ENCODE measurements at places on chromosomes 1 and 21.

DNA sequence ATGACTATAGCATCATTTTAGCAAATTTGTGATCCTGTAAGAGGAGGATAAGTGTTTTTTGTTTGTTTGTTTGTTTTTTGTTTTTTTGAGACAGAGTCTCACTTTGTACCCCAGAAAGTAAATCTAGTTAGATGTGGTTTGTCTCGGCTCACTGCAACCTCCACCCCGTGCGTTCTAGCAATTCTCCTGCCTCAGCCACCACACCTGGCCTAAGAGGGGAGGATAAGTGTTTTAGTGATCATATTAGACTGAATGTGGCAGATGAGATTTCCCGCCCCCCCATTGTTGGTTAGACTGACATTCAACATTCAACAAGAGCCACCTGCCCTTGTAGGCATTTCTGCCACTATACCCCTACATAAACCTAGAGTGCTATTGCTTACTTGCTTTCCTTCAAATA lies 98.5 kb downstream of the OSBPL9 start:
- no peak for DNase-seq

DNA sequence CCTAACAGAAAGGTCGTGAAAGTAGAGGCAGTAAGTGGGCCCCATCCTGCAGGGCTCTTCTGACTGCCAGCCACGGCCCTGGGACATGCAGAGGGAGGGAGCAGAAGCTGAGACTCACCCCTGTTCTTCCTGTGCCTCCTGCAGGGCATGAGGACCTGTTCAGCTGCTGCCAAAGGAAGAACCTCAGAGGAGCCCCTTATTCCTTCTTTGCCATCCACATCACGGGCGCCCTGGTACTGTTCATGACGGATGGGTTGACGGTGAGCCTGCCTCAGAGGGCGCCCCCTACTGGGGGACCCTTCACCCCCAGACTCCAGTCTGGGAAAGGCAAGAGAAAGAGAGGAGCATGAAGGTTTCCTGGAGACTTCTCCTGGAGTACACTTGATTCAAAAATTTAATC lies 47.1 kb downstream of the ELK4 start:
- DNase-seq, result no peak

DNA sequence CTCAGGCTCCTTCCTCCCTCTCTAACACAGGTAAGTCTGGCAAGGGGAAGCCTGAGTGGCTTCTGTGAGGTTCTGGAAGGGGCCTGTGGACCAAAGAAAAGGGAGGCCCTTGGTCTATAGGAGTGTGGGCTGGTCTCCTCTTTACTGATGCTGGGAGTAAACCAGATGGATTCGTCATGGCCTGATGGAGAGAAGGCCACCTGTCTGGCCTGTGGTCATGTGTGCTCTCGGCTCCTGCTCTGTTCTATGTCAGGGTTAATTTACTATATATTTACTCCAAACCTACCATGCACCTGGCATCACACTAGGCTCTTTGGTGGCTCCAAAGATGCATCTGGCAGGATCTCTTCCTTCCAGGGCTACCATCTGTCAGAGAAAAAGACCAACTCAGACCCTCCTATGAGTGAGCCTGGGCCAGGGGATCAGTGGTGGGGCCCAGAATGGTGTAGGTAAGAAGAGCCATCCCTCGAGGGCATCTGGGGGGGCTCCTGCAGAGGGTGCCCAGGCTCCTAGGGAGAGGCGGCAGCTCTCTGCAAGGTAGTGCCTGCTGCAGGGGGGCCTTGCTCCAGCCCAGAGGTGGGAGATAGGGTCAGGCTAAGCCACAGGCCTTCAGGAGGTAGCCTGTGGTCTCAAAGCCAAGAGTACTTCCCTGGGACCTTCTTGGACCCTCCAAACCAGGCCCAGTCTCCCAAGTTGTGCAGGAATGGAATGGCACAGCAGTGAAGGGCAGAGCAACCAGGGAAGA lies 68.2 kb upstream of the SELENON start:
- DNase-seq, result no peak

GRCh38 chr1:97986041-97987005 lies 65.5 kb upstream of the DPYD start:
- no peak for DNase-seq

DNA sequence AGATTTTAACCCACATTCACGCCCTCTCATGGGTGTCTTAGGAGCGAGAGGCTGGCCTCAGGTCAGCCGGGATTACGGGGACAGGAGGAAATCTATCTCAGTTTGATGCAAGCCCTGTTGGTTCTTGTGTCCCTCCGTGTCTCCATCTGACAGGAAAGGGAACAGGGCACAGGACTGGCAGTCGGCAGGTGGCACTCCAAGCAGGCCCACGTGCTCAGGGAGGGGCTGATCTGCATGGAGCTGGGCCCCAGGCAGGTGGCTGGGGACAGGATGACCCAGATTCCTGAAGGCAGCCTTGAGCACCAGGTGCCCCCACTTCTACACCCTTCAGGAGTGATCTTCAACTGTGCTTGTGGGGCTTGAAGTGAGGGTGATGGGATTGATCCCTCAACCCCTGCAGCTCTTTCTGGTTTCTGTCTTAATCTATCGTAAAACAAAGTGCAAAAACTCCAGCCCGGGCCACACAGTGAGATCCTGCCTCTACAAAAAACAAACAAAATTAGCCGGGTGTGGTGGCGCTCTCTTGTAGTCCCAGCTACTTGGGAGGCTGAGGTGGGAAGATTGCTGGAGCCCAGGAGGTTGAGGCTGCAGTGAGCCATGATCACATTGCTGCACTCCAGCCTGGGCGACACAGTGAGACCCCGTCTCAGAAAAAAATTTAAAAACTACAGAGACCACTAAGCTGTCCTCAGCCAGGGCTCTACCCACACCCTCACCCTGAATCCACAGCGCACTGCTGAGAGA lies 8.3 kb downstream of the PLEKHG5 start:
- no peak for DNase-seq

DNA sequence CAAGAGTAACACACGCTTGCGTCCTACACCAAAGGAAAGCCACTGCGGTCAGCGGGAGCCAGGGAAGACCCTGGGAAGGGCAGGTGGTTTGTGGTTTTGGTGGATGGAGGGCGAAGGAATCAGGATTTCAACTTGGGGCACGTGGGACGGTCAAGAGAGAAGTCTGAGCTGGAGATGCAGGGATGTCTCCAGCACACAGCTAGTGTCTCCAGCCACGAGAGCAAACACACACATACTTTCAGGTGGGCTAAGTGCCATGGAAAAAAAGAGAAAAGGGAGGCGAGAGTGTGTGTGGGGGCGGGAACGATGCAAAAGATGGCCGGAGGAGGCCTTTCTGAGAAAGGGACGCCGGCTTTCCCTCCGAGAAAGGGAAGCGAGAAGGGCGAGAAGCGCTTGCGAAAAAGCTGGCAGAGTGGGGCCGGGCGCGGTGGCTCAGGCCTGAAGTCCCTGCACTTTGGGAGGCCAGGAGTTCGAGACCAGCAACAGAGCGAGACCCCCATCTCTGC lies 1.4 kb upstream of the SRRM1 start:
- DNase-seq, result no peak

- DNase-seq, result no peak
Measured at GRCh38 chr1:14667651-14667984, 69.1 kb downstream of the KAZN start.

DNA sequence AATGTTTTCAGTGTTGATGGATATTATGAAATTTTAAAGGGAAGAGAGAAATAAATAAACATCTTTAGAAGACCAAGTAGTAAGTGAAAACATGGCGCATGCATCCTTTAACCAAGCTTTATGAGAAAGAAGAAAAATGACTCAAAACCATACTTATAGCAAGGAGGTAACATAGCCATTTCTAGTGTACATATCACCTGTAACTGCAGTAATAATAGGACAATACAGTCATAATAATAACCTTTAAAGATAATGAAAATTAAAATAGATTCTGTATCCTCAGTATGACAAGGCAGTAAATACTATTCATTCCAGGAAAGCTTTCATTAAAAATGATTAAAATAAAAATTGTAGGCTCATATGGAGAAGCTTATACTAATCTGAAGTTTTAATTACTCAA lies 141.2 kb downstream of the COL24A1 start:
- DNase-seq, result no peak

- no peak for DNase-seq
Measured at GRCh38 chr1:55600242-55600641, 385.1 kb upstream of the USP24 start.

DNA sequence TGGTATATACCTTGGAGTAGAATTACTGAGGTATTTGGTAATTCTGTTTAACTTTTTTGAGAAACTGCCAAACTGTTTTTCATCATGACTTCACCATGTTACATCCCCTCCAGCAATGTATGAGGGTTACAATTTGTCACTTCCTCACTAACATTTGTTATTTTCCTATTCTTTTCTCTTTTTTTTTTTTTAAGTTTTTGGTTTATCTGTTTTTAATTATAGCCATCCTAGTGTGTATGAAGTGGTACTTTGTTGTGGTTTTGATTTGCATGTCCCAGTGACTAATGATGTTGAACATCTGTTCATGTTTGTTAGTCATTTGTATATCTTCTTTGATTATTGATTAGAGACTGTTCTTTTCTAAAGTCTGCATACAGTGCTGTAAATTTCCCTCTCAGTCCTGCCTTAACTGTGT lies 147.3 kb downstream of the HS2ST1 start:
- DNase-seq, result no peak

GRCh38 chr1:107689159-107689558 lies 275.8 kb downstream of the VAV3 start:
- no peak for DNase-seq

DNA sequence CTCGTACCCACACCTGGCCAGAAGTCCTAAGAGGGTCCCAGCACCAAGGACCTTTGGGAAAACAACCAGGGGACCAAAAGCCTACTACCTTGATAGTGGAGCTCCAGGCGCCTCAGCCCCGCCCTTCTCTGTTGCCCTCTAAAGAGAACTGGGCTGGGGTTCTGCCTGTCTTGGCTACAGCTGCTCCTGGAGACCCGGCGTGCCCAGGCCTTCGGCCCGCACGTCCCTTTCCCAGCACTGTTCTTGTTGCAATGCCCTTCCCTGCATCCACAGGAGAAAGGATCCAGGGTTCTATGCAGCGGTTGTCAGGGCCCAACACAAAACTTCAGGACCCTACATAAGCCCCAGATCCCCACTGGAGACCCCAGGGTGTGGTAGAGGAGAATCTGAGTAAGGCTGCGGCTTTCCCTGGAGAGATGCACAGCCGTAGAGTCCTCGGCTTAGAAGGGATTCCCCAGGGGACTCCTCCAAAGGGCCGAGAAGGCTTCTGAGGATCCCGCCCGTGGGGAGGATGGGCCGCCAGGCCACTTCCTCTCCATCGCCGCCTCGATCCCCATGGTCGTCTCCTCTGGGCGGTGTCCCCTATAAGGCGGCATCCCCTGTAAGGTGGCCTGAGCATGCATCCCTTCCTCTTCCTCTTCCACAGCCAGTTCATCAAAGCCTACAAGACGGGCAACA lies 12.0 kb downstream of the SLC66A1 start:
- no peak for DNase-seq

- peak; percentile 49 for DNase-seq
Measured at GRCh38 chr1:157496121-157496526, 56.2 kb downstream of the FCRL5 start.

- DNase-seq, result no peak
Measured at GRCh38 chr21:17370263-17370662, 142.6 kb upstream of the CXADR start.

GRCh38 chr1:212982430-212983152 lies 32.2 kb downstream of the VASH2 start:
- DNase-seq, result no peak

DNA sequence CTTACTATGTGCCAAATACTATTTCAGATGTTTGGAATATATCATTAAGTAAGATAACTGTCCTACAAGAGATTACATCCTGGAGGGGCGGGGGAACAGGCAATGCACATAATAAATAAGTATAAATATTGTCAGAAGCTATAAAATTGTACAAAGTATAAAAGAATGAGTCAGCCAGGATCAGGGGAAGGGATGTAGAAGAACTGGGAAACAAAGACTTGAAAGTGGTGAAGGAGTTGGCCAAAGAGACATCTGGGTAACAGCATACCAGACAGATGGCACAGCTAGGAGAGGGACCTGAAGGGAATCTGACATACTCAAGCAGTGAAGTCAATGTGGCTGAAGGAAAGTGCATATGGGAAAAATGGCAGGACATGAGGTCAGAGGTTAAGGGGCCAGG lies 53.9 kb downstream of the CYYR1 start:
- no peak for DNase-seq

DNA sequence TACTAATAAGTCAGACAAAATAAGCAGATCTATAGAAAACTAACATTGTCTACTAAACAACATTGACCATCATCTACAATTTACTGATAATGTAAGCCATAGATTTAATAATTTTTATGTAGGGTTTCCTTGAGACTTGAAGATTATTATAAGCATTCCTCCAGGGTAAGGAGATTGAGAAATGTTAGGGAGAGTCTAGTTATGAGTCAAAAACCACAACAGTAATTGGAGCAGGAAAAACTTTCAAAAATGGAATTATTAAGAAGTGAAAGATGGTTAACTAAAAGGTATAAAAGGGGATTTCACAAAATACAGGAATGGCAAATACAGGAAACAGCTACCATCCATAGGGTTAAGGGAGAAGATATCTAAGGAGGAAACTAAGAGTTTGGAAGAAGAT lies 12.4 kb upstream of the UHMK1 start:
- DNase-seq, result no peak

DNA sequence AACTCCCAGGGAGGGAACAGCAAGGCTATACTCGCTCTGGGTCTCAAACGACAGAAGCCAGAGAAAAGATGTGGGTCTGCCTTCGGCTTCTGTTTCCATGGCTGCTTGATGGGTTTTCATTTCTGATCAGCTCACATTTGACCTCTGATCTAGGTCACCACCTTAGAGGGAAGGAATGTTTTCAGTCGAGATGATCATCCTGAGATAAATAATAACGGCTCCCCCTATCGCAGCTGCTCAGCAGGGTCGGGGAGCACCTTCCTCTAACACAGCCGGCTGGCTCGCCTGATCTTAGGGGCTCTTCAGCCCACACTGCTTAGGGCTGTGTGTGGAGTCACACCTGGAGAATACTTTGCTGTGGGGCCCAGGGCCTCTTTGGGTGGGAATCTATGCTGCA lies 53.1 kb upstream of the ZNF648 start:
- no peak for DNase-seq

DNA sequence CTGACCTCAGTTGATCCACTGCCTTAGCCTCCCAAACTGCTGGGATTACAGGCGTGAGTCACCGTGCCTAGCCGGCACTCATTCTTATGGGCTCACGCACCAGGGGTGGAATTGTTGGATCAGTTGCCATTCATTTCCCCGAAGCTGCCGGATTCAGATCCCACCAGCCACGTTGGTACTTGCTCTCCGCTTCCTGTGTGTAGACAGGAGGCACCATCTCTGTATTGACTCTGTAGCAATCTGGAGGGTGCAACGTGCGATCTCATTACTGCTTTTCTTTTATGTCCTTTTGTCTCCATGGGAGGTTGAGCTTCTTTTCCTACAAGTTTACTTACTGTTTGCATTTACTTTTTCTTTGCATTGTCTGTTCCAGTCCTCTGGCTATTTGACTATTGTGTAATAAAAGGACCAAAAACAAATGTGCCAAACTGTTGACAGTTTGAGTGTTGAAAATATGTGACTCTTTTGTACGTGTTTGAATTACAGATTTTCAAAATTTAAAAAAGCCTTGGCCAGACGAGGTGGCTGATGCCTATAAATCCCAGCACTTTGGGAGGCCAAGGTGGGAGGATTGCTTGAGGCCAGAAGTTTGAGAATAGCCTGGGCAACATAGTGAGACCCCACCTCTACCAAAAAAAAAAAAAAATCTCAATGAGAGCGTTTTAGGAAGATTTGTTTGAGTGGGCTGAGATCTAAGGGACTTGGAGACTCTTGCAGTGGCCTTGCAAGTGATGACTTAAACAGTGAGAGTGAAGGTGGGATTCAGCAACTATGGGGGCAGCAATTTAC lies 39.1 kb downstream of the SPSB1 start:
- no peak for DNase-seq

- no peak for DNase-seq
Measured at GRCh38 chr21:8993943-8994639, 1527.3 kb upstream of the TPTE start.

GRCh38 chr1:1083416-1084371 lies 9.6 kb upstream of the RNF223 start:
- DNase-seq, result no peak
